ENCODE measurements at places on chromosomes 16 and 17.
A peak's percentile ranks its signal among the peaks of the same experiment; 100 is the strongest.

GRCh38 chr17:43994272-43995149, 9.9 kb upstream of the NAGS start:
- peak; percentile 77 for DNase-seq

- DNase-seq: no peak
Measured at GRCh38 chr17:51778842-51779241, 379.7 kb downstream of the CA10 start.

DNA sequence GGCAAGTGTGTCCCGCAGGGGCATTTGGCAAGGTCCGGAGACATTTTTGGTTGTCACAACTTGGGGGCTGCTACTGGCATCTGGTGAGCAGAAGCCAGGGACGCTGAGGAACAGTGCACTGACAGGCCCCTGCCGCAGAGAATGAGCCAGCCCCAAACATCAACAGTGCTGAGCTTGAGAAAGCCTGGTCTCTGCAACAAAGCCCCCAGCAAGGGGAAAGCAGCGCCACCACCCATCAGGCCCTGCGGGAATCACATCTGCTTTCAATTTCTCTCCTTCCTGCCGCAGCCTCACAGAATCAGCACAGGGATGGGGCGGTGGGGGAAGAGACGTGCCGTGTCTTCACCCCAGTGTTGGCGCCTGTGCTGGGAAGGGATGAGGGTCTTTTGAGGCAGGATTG, 14.8 kb upstream of the PRPSAP1 start:
- no peak for DNase-seq

GRCh38 chr17:65243838-65244625, 106.9 kb downstream of the RGS9 start:
- no peak for DNase-seq

GRCh38 chr17:47199627-47200324, 9.4 kb upstream of the MYL4 start:
- DNase-seq: no peak

GRCh38 chr16:4602331-4602730, 12.4 kb downstream of the UBALD1 start:
- no peak for DNase-seq

- peak; percentile 4 for DNase-seq
Measured at GRCh38 chr17:63140255-63140654, 174.2 kb downstream of the TANC2 start.

GRCh38 chr16:55081622-55082590, 151.2 kb downstream of the IRX5 start:
- no peak for DNase-seq

DNA sequence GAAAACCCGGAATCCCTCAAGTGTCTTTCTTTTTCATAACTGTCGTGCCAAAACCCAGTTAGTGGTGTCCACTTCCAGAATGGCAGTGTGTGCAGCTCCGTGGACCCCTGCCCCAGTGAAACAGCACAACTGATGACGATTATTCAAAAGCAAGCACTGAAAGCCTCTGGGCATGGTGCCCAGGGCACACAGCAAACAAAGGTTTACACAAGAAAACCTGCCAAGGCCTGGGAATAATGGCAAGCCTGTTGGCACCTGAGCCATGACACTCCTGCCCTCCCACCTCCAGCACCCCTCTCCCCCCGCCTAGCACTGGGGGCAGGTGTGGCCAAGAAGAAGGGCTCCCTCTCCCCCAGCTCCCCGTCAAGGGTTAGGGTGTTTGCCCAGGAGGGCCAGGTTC, 2.8 kb downstream of the PKMYT1 start:
- DNase-seq: no peak

- no peak for DNase-seq
Measured at GRCh38 chr16:66229651-66230050, 136.8 kb upstream of the CDH5 start.

GRCh38 chr16:73311857-73312723, 264.2 kb upstream of the ZFHX3 start:
- no peak for DNase-seq

DNA sequence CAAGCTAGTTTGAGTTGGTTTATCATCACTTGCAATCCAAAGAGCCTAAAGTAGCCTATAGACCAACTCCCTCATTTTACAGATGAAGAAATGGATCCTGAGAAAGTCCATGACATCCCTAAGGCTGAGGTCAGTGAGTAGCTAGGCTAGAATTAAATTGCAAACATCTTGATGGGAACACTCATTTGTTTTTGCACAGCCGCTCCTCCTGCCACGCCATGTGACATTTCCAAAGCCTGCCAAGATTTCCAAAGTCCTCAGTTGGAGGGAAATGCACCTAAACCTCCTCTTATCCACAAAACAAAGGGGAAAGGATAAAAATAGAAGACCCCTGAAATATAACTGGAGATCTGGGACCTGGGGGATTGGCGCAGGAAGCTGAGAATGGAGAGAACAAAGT, 15.0 kb downstream of the TMEM92 start:
- DNase-seq: no peak

GRCh38 chr17:7101531-7101930, 13.1 kb downstream of the ASGR2 start:
- DNase-seq: no peak

DNA sequence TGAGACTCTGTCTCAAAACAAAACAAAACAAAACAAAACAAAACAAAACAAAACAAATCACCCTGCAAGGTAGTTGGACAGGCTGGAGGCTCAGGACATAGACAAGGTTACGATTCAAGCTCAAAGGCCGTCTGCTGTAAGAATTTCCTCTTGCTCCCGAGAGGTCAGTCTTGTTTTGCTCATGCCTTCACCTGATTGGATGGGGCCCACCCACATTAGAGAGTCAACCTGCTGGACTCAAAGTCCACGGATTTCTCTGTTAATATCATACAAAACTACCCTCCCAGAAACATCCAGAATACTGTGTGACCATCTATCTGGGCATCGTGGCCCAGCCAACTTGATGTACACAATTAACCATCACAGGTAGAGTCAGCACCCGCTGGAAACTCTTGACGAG, 330.0 kb upstream of the EEF2KMT start:
- no peak for DNase-seq
